ENCODE measurements at places on chromosomes 5 and 9.

GRCh38 chr9:116628716-116629115, 58.4 kb upstream of the TRIM32 start:
- DNase-seq, result no peak

GRCh38 chr9:109072133-109072692, 47.5 kb downstream of the TMEM245 start:
- DNase-seq, result no peak

DNA sequence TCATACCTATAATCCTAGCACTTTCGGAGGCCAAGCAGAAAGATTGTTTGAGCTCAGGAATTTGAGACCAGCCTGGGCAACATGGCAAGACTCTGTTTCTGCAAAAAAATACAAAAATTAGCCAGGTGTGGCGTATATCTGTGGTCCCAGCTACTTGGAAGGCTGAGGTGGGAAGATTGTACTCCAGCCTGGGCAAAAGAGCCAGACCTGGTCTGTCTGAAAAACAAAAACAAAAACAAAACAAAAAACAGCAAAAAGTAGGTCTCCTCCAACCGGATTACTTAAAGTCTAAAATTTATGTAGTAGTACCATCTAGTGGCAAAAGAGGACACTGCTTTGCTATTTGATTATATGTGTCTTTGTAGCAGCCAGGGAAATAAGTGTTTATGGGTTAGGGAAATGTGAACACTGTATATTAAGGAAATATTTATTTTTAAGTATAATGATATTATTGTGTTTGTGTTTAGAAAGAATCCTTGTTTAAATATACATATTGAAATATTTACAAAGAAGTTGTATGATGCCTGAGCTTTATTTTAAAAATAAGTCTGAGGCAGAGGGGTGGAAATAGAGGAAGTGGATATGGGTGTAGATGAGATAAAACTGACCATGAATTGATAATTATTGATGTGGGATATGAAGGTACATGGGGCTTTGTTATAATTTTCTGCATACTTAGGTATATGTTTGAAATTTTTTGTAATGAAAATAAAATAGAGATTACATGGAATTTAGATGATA, 20.0 kb downstream of the APC start:
- no peak for DNase-seq

DNA sequence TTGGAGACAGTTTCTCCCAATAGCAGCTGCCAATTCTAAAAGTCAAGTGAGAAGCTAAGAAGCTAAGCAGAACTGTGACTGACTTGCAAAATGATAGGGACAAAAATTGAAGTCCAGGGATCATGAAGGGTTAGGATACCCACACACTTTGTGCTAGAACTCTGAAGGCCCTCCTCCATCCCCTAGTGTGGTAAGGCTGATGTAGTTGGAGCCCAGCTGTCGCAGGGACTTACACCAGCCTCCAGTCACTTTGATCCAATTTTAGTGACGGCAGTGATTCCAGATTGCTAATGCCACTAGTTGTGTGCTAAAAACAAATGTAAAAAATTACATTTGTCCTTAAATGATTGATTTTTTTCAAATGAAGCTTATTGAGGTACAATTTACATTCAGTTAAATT, 742.7 kb upstream of the ZNF608 start:
- DNase-seq, result no peak

- DNase-seq, result no peak
Measured at GRCh38 chr5:65858316-65858715, 68.1 kb upstream of the ERBIN start.

DNA sequence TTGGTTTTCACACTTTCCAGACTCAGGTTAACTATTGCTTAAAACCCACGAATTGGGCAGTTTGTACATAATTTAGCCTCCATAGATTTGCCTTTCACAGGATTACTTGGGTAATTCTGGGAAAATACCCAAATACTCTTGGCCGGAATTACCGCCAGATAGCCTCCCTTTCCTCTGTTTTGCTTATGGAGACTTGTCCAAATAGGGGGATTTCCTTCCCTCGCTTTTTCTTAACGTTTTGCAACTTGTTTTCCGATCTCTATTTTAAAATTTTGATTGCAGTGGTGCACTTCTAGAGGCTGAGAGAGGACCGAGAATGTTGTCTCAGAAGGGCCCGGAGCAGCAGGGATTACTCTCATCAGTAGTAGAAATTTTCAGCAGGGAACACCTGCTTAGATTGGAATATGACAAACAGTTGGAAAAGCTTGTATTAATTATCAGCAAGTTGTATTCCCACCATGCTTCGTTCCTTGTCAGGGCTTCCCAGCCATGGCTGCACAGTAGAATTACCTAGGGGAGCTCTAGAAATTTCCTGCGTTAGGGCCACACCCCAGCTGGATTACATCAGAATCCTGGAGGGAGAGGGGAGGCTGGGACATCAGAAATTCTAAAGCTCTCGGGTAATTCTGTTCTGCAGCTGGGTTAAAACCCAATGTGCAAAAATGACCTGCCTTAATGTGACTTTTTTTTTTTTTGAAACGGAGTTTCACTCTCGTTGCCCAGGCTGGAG, 329.1 kb downstream of the SH3GL2 start:
- DNase-seq, result no peak

GRCh38 chr9:124290053-124290591, 32.4 kb downstream of the NEK6 start:
- no peak for DNase-seq

GRCh38 chr9:8616414-8616813, 816.8 kb upstream of the DMAC1 start:
- DNase-seq, result no peak

- no peak for DNase-seq
Measured at GRCh38 chr5:145598184-145598583, 237.0 kb downstream of the PRELID2 start.

- no peak for DNase-seq
Measured at GRCh38 chr9:505741-506059, 291.0 kb downstream of the DOCK8 start.

GRCh38 chr5:153938191-153938842, 100.4 kb downstream of the FAM114A2 start:
- DNase-seq, result no peak

DNA sequence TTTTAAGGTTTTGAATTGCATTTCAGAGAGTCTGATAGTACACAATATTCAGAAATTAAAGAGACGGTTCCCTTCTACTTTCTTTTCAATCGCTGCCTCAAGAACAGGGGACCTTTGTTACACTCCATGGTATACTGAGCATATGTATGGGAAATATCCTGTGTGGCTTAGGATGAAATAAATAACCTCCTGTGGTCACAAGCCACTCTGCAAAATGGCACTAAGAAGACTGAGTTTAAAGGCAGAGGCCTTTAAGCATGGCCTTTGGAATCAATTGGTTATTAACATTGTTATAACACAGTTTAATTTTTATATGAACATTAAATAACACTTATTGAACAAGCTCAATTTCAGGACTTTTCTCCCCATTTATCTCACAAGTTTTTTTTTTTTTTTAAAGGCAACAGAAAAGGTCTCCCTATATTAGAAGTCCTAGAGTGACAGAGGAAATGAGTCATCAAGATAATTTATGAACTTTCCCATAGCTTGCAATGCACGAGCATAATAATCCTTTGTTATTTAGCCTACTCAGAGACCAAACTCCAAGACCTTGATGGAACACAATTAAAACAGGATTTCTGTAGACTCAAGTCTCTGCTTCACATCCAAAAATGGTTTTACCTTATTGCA, 341.9 kb downstream of the TMEM167A start:
- no peak for DNase-seq

DNA sequence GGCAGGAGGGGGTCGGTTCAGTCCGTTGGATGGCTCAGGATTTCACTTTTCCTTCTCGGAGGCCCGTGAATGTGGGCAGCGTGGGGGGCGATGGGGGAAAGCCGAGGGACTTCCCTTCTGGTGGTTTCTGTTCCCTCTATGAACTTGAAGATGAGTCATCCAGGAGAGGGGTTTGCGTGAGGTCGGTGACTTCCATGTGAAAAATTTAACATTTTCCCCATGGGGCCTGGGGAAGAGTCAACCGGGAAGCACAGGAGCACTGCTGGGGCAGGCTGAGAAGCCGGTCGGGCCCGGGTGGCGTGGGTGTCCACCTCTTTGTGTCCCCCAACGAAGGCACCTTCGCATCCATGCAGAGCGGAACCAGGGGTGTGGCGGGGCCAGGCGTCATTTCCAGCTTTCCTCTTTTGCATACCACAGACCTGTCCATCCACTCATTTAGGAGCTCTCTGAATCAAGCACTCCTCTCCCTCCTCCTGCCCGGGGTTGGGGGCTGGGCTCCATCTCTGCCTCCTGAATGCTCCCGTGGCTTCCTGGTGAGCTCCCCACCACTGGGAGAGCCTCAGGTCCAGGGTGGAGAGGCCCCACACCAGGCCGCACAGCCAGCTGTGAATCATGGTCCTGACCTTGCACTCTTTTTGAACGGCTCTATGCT, 68.4 kb downstream of the ANKRD33B start:
- DNase-seq, result peak; percentile 71

All from CD4-positive, alpha-beta T cell (primary cell).